ENCODE measurements at places on chromosomes 12 and 14.
A peak's percentile ranks its signal among the peaks of the same experiment; 100 is the strongest.

DNA sequence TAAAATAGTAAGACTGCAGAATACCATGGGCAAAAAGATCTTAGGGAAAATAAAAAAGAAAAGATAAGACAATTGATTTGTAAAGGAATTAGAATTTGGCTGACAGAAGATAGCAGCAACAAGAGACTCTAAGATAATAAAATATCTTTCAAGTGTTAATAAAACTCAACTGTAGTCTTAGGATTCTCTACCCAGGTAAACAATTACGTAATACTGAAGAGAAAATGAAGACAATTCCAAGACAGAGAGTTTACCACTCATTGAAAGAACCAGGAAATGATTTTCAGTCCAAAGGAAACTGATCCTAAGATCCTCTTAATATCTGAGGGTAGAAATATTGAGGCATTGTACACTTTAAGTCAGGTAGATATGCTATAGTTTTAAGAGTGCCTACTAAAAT, 321.1 kb downstream of the CEP128 start:
- DNase-seq, result no peak

GRCh38 chr12:15732341-15733061, 56.7 kb downstream of the EPS8 start:
- no peak for DNase-seq

DNA sequence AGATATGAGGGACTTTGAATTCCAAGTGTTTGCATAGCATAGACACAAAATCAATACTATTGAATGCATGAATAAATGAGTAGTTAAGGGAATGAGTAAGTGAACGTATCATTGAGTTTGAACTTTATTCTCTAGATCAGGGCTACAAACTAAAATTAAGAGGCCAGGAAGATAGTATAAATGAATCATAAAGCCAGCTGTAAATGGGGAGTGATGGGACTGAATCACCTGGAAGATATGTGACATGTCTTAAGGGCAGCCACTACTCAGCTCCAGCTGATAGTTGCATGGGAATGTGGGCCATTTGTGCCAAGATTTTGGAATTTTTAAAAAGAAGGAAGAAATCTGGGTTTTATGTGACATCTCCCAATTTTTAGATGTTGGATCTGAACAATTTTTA, 229.9 kb downstream of the AKAP6 start:
- no peak for DNase-seq

- no peak for DNase-seq
These were observed 25.1 kb downstream of the TEP1 start for GRCh38 chr14:20388159-20388558.

DNA sequence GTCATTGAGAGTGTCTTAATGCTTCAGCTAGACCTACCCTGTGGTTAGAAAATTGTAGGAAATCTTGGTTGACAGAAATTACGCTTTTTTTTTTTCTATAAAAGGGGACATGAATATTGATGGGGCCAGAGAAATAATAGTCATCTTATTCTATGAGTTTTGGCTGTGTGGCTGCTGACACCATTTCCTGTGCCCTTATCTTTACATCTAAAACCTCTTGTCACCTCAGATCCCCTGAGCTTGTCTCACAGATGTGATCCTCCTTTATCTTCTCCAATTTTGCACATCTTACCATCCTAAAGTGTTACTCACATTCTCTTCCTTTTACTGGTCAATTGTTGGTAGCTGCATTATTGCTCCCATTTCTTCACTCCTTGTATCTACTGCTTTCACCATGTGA, 36.1 kb downstream of the ASCL1 start:
- DNase-seq, result no peak

- DNase-seq, result peak; percentile 85
These were observed 65.4 kb downstream of the ACSM4 start for GRCh38 chr12:7369274-7369729.

GRCh38 chr12:63808631-63809030, 28.9 kb downstream of the RXYLT1 start:
- no peak for DNase-seq

DNA sequence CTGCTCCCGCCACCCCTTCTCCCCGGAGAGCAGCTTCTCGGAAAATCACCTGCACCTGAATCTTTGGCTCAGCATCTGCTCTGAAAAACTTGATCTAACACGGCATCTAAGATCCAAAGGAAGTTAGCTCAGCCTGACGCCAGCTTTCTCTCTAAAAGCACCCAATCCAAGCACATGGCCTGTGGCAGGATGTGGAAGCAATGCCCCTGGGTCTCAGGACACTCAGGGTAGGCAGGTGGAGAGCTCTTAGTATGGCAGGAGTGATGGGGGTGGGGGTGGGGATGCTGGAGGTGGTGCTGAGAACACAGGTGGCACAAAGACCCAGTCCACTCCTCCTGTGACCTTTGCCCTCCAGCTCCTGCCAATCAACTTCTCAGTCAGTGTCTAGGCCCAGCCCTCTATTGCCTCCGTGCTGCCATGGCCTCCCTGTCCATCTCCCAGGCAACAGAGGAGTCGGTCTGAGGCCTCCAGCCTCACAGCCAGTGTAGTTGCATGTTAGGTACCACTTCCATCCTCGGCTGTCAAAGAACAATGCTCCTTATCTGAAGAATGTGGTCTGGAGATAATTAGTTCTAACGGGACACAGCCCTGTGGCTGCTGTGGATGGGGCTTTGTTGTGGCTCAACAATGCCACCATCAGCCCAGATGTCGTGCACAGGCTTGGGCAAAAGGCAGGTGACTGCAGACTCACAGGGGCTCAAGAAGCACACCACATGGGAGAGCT, 180.0 kb upstream of the C14orf180 start:
- DNase-seq, result no peak

- DNase-seq, result no peak
These were observed 128.4 kb downstream of the NTF3 start for GRCh38 chr12:5560265-5560664.

DNA sequence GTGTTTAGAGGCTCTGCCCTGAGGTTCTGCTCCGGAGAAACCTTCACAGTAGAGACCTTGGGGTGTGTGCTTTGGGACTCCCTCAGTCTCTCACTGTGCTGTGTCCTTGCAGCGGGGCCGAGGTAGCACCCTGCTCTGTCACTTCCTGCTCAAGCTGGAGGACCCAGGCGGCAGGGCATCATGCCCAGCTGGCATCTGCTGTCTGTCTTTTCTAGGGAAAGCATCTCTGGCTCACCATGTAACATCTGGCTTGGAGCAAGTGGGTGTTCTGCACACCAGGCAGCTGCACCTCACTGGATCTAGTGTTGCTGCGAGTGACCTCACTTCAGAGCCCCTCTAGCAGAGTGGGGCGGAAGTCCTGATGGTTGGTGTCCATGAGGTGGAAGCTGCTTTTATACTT, 124.5 kb downstream of the ESRRB start:
- DNase-seq, result no peak

GRCh38 chr12:14958361-14959125, 2.9 kb downstream of the ARHGDIB start:
- DNase-seq, result no peak

DNA sequence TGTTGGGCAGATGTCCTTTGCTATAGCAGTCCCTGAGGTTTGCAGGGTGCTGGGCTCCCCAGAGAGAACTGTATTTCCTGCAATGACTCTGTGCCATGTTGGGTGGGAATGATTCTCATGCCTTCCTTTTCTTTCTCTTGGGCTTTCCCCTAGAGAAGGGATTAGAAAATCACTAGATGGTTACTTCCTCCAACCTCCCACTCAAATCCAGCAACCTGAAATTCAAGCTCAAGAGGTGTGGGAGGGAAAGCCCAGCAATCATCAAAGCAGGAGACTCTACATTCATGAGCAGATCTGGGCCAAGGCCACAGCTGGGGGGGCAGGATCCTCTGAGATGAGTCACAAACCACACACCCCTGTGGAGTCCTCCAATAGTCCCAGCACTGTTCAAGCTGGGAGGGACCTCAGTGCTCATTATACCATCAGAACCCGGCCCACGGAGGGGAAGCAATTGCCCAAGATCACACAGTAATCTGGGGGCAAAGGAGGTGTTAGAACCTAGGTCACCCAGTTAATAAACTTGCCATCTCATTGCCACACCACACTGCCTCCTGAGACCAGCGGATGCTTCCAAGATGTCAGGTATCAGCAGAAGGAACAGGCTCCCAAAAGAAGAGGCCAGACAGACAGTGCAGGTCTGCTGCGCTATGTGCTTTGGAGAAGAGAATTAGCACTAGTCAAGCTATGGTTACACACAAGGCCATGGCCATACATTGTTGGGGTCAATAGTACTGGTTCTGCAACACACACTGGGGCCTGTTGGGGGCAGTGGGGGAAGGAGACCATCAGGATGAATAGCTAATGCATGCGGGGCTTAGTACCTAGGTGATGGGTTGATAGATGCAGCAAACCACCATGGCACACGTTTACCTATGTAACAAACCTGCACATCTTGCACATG, 65.7 kb downstream of the TTC9 start:
- DNase-seq, result no peak

GRCh38 chr12:117161460-117162166, 28.7 kb downstream of the FBXO21 start:
- DNase-seq, result no peak

DNA sequence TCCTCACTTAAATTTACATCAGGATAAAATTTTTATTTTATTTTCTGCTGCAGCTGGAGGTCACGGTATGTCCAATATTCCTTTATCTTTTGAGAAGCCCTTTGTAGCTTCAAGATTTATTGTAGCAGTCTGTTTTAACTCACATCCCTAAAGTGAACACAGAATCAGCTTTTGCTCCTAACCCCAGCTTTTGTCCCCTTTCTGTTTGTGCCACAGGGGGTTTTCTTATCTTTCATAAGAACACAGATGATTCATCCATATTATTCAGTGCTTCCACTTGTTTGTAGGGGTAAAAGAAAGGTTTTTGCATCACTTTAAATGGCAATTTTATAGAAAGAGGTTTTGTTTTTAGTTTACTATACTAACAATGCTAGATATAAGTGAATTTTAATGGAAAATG, 21.8 kb upstream of the PIK3C2G start:
- no peak for DNase-seq

DNA sequence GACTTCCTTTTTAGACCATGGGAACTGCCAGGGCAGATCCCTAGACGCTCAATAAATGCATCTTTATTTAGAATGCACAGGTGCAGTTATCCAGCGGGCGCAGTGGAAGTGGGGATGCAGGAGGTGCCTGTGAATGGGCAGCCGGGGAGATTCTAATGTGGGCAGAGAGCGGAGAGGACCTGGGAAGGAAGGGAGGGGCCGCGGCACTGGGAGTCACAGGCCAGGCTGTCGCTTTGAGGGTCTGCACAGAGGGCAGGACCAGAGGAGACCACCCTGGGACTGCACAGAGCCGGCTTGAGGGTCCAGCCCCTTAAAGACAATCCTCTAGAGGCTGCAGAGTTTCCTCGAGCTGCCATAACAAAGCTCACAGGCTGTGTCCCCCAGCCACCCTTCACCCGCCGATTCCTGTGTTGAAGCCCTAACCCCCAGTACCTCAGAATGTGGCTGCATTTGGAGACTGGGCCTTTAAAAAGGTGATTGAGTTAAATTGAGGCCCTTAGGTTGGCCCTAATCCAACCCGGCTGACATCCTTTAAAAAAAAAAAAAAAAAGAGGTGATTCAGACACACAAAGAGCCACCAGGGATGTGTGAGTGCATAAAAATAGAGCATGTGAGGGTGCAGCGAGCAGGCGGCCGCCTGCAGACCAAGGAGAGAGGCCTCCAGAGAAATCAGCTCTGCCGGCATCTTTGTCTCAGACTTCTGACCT, 44.4 kb upstream of the PPP2R5C start:
- DNase-seq, result peak; percentile 12
